Hematopoietic multipotent progenitor cell (in vitro differentiated cells): ENCODE measurements at places on chromosomes 16 and 17. TPM values are rescaled to one million over a fixed set of nuclear protein-coding genes. Genes with fewer than 3 reads are reported as not detected.

DNA sequence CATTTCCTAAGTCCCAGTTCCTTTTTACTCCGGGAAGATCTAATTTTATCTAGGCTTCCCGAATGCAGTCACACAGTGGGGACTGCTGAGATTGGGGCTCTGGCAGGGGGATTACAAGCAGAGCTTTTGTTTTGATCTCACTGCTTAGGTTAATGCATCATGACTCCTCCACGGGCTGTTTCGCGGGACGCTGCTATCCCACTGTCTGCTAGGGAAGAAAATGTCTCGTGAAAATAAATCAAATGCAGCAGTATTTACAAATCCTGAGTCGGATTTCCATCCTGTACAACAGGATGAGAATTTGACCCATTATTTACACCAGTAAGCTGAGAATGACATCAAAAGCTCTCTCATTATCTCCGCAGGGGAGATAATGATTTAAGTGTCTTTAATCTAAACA is 83.8 kb downstream of the CDH11 start:
- DNase-seq = no peak

DNA sequence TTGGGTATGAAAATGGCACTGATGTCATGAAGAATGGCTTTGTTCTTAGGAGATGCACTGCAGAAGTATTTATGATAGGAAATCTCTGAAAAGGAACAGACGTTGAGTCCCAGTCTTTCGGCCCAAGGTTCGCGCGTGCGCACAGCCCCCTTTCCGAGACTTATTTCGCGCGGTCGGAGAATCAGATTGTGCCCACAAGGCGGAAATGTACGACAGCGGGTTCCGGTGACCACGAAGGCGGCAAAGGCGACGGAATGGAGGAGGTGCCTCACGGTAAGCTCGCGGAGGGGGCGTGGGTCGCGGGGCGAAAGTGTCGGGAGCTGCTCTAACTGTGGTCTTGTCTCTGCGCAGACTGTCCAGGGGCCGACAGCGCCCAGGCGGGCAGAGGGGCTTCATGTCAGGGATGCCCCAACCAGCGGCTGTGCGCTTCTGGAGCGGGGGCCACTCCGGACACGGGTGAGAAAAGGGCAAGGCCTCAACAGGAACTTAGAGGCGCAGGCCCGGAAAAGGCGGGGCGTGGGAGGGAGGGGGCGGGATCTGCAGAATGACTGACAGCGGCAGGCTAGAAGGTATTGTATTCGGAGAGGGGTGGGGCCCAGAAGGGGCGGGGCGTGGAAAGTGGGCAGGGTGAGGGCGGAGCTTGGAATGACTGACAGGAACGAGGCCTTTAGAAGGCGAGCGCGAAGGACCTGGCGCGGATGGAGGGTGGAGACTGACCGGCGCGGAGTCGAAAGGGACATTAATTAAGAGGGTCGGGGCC is at the start of gene NUBP1:
NUBP1 (plus strand) TSS at position 233 of the 760 bp plus-strand sequence; CDS start at position 255, 22 bp downstream.
- peak; percentile 99 for DNase-seq

- no peak for DNase-seq
Observed at GRCh38 chr17:66952681-66953629, 11.6 kb upstream of the CACNG4 start.

GRCh38 chr16:12201866-12202265 is 225.3 kb downstream of the SNX29 start:
- DNase-seq = no peak

GRCh38 chr16:72961863-72962262 is 86.1 kb downstream of the ZFHX3 start:
- no peak for DNase-seq

DNA sequence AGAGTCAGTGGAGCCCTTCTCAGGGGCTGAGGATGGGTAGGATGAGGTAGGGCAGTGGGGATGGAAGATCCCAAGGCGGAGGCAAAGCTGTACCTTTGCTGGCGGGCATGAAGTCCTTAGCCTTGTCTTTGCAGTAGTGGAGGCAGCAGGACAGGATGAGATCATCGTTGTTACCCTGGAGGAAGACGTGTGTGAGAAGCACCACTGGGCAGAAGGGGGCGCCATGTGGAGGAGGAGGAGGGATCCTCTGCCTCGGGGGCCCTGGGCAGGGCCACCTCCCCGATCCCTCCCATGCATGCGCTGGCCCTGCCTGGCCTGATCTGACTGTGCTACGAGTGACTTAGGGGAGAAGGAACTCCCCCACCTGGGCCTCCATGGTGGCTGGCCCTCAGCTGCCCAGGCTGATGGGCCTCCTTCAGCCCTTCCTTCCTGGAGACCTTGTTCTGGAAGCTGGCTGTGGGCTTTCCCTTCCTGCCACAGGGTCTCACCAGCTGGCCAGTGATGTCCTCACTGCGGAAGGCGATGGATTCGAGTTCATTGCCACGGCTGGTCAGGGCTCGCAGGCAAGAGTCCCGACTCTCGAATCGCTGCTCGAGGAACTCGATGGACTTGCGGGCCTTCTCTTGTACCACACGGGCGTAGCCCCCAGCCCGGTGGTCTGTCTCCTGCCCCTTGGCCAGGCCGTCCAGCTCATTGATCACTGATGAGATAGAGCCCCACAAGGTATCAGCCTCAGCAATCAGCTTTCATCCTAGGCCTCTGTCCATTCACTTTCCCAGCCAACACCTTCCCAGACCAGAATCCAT is 10.3 kb downstream of the HIC1 start:
- peak; percentile 52 for DNase-seq

GRCh38 chr17:64103391-64104364 is 26.3 kb downstream of the ERN1 start:
- peak; percentile 26 for DNase-seq

DNA sequence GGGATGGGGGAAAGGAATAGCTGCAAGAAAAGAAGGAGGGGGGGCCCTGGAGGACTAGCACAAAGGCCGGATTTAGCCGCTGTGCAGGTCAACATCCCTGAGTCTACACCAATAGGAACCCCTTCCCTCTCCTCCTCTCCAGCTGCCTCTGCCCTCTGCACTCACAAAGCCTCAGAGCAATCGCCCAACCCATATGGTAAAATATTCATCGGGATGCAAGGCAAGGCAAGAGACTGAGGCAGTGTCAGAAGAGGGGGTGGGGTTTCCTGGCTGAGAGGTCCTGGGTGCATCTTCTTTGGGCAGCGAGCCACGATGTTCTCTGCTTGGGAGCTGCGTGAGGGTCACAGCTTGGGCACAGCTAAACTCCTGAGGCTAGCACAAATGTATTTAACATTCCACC is 115.5 kb upstream of the NLRP1 start:
- no peak for DNase-seq

- DNase-seq = peak; percentile 38
Observed at GRCh38 chr16:57577691-57578224, 35.3 kb downstream of the ADGRG5 start.

GRCh38 chr17:30541802-30542201 is 64.6 kb downstream of the GOSR1 start:
- no peak for DNase-seq

DNA sequence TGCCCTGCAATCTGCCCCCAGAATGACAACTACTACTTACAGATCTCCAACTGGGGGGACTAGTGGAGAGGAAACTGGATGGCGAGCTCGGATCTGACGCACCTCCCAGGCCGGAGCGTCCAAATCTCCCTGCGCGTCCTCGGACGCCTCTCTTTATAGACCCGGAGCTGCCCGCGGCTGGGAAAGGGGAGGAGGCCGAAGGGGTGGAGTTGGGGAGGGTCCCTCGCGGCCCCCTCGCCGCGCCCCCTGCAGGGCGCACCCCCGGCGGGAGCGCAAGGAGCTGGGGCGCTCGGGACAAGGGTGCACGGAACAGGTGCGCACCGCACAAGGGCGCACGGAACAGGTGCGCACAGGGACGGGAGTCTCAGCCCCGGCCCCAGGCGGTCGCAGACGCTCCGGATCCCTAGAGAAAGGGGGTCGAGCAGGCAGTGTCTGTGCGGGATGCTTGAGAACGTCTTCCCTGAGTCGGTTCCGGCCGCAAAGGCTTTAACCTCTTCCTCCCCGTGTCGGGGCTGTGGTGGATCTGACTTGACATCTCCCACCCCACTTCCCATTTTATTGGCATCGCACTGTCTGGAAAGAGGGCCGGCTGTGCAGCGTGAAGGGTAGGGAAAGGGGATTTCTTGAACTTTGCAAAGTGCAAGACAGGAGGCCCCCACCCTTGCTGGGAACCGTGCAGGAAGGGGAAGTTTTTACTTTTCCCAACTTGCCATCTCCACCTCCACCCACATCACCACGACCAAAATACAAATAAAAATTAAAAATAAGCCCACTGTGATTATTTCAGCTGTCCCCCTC is at the start of gene MYH11:
MYH11 (minus strand) TSS at position 128 of the 798 bp plus-strand sequence. CDS start 18,776 bp downstream, outside the sequence.
- DNase-seq = no peak

GRCh38 chr17:47843391-47843730 is 2.3 kb upstream of the SCRN2 start:
- no peak for DNase-seq

GRCh38 chr16:78184238-78185183 is 85.1 kb downstream of the WWOX start:
- no peak for DNase-seq

DNA sequence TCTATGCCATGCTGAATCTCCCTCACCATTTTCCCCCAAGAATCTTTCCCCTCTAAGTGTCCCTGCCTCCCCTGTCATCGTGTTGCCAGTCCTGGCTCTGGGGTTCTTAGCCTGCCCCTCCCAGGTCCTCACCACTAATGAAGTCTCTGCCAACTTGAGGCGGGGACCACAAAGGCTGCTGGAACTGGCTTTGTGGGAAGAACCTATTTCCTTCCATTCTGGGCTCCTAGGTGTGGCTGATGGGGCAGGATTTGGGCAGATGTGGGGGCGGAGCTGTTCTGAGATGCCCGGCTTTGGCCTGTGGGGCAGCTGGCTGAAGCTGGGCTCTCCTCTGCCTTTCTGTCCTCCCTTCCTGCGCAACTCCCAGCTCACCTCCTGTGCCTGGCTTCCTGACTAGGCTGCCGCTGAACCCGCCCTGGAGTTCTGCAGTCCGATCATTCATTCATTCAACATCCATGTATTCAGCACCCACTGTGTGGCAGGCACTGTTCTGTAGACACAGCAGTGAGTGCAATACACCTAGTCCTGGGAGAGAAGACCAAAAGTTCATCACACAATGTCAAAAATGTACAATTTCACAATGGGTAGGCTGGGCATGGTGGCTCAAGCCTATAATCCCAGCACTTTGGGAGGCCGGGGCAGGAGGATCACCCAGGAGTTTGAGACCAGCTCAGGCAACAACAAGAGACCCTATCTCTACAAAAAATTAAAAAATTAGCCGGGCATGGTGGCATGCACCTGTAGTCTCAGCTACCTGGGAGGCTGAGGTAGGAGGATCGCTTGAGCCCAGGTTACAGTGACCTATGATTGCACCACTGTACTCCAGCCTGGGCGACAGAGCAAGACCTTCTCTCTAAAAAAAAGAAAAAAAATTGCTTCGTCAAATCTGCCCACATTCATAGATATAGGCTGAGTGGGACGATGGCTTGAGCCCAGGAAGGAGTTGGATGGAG is 1.9 kb upstream of the SNN start:
- DNase-seq = no peak

DNA sequence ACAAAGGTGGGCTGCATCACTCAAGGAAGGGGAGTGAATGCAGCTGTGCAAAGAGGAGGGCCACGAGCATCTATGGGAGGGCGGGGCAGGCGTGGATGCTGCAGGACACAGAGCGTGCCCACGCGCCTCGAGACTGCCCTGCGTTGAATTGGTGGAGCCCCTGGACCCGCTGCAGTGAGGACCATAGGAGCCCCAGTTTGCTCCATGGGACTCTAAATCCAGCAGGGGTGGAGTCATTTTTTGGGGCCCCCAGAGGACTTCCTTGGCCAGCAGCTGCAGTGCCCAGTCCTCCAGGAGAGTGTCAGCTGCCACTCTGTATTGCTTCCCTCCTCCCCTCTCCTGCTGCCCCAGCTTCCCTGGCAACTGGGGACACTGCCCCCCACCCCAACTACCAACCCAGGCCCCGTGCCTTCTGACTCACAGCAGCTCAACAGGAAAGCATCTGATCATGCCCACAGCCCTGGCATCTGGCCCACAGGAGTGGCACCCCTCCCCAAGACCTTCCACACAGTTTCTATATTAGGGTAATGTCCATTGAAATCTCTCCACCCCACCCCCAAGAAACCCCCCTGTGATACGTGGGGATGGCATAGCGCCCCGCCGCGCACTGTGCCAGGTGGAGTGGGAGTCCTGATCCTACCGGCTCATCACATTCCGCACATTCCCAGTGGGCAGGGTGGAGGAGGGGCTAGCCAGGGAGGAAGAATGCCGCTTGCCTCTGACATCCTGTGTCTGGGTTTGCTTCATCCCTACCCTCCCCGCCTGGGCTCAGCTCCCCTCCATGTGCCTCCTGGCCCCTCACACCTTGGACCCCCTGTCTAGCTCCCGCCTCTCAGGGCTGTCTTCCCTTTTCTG is 27.8 kb upstream of the ITGA3 start:
- peak; percentile 95 for DNase-seq

GRCh38 chr16:66548068-66548467 is 1.9 kb downstream of the TK2 start:
- DNase-seq = no peak

- DNase-seq = no peak
Observed at GRCh38 chr16:55059146-55059545, 128.5 kb downstream of the IRX5 start.

- DNase-seq = no peak
Observed at GRCh38 chr17:37605813-37606505, 3.3 kb downstream of the SYNRG start.

DNA sequence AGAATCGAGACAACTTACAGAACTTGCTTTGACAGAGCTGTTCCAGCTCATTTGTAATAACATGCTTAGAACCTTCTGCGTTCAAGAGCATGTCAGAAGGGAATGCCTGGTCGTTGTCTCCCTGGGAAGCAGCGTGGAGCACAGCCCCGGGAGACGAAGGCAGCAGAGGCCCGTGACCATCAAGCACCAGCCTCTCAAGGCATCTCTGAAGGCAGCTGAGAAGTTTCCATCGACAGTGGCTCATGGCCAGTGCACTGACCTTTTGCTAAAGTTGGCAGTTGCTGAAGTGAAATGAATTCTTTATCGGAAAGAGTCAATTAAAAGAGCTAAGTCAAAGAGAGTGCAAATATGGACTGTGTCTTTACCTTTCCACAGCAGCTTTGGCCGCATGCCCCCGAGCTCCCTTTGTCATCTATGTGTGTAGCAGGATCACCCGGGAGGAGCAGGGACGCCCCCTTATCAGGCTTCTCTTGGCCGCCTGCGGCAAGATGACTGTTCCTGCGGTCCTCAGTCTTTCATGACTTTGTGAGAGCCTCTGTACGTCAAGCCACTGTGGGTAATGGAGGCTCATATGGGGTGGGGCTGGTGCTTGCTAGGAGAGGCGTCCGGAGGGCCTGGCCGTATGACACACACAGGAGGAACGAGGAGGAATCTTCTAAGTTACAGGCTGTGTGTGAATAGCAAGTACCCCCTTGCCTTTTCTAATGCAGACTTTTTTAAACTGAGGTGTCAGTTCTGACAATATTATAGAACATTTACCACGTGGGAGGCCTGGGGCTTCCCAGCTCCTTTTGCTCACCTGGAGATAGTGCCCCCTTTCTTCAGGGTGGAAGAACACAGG is 54.2 kb downstream of the LDHD start:
- DNase-seq = no peak

IL34 gene
- total RNA-seq = under 0.01 TPM

SOX8 gene
- total RNA-seq = under 0.01 TPM

GALK1 gene
- 57.1 TPM for total RNA-seq

SLFN5 gene
- 0.81 TPM for total RNA-seq

SDR42E1 gene
- total RNA-seq = 2.7 TPM

TLE7 gene
- not detected for total RNA-seq
